GM04503 (cell line): ENCODE measurements at places on chromosomes 11 and 22.

DNA sequence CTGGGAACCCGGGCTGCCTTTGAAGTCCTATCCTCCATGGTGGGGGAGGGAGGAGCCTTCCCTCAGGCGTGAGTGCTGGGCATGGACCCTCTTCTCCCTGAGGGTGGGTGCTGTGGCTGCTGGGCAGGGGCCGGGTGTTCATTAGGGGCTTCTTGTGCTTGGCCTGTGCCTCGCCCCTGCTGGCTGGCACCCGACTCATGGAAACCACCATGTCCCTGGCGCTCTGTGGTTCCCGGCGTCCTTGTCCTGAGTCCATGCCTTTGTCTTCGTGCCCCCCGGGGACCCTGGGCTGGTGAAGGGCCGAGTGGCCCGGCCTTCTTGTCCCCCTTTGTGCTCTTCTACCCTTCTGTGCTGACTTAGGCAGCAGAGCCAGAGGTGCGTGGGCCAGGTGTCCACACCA lies 23.2 kb downstream of the TPCN2 start:
- no peak for DNase-seq

GRCh38 chr11:77778549-77778948 lies 42.0 kb downstream of the RSF1 start:
- DNase-seq = no peak

DNA sequence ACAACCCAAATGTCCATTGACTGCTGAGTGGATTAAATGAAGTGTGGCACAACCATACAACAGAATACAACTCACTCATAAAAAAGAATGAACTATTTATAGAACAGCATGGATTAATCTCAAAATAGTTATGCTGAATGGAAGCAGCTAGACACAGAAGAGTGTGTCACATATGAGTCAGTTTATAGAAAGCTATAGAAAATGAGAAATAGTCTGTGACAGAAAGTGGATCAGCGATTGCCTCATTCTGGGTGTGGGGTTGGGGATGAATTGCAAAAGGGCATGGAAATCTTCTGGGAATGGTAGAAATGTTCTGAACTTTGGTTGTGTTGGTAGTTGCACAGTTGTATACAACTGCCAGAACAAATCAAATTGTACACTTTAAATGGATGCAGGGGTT lies 37.4 kb downstream of the PRR5L start:
- no peak for DNase-seq

GRCh38 chr11:121929581-121929980 lies 186.4 kb downstream of the BLID start:
- DNase-seq = no peak

GRCh38 chr11:44934110-44934509 lies 16.6 kb downstream of the TP53I11 start:
- DNase-seq = no peak

- DNase-seq = no peak
Measured at GRCh38 chr22:27397036-27397953, 404.3 kb downstream of the MN1 start.

DNA sequence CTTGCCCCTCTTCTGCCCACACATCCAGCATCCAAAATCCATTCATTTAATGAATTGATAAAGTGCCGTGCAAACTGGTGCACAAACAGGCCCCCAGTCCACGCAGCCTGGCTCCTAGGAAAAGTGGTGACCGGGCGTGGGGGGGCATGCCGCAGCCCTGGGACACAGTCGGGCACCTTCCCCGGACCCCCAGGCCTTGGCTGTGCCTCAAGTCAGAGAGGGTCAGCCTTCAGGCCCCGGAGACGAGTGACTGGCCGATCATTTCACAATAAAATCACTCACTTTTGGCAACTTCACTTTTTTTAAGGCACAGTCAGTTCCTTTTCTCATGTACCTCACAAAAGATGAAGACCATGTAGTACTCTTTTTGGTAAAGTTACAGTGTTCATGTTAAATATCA lies 8.0 kb downstream of the CDPF1 start:
- DNase-seq = no peak

DNA sequence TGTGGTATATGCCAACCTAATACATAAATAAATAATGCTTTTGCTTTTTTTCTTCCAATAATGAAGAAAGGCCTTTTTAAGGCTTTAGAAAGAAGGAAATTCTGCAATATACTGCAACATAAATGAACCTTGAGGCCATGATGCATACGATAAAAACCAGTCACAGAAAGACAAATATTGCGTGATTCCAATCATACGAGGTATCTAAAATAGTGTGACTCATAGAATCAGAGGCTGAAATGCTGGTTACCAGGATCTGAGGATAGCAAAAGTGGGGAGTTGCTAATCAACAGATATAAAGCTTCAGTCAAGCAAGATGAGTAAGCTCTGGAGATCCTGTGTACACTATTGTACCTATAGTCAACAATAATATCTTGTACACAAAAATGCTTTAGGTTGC lies 24.2 kb downstream of the MS4A6A start:
- DNase-seq = no peak
